C1 segment of cervical spinal cord (tissue), 14 donors: ENCODE measurements at places on chromosomes 3 and 15.

GRCh38 chr15:79834495-79834894 lies 62.3 kb downstream of the MTHFS start:
- DNase-seq: no peak

DNA sequence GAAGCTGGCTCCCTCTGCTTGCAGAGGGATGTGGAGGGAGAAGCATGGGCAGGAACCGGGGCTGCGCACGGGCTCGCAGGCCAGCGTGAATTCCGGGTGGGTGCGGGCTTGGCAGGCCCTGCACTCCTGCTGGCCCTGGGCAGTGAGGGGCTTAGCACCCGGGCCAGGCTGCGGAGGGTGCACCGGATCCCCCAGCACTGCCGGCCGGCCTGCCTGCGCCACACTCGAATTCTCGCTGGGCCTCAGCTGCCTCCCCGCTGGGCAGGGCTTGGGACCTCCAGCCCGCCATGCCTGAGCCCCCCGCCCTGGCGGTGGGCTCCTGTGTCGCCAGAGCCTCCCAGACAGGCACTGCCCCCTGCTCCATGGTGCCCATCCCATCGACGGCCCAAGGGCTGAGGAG lies 47.6 kb upstream of the SPATA12 start:
- no peak for DNase-seq

GRCh38 chr3:171226794-171227193 lies 200.3 kb upstream of the SLC2A2 start:
- no peak for DNase-seq

DNA sequence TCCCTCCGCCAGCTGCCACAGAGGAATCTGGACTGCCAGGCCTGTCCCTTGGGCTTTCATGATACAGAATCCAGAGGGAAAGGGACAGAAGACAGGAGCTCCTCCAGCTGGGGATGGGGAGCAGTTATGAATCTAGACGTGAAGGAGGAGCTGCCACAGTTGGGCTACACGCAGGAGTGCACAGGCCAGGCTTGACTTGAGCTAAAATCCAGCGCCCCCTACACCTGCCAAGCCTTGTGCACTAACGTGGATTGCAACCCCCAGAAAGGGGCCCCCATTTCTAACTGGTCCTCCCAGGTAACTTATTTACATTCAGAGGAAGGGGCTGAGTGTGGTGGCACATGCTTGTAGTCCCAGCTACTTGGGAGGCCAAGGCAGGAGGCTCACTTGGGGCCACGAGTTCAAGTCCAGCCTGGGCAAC lies 14.3 kb downstream of the KLHL6 start:
- no peak for DNase-seq

- DNase-seq: no peak
These were observed 210.3 kb upstream of the SGO1 start for GRCh38 chr3:20396335-20396734.
